Foreskin keratinocyte (primary cell): ENCODE measurements at places on chromosomes 6 and 20. TPM values are rescaled to one million over a fixed set of nuclear protein-coding genes. Genes with fewer than 3 reads are reported as not detected.

The RRAGD gene
- total RNA-seq, result 0.04 and 0.14 TPM in 2 replicates

The NMBR gene
- not detected in 2 replicates for total RNA-seq

The SIRPD gene
- not detected in 2 replicates for total RNA-seq

The ECT2L gene
- not detected in 2 replicates for total RNA-seq

The VGLL2 gene
- not detected in 2 replicates for total RNA-seq

The TUBB2B gene
- 1.2 TPM in 1 of 2 replicates, not detected in the other for total RNA-seq

The PRDM13 gene
- total RNA-seq, result not detected in 2 replicates

The HDGFL1 gene
- not detected in 2 replicates for total RNA-seq

The PDCD2 gene
- total RNA-seq, result 75.1 and 78.4 TPM in 2 replicates

The MUC22 gene
- total RNA-seq, result not detected in 2 replicates

The CLPSL1 gene
- not detected in 2 replicates for total RNA-seq

The ELOVL4 gene
- 8.8 and 9.0 TPM in 2 replicates for total RNA-seq

The LAMA2 gene
- 0.49 and 0.92 TPM in 2 replicates for total RNA-seq

The MBOAT1 gene
- total RNA-seq, result 11.2 and 13.8 TPM in 2 replicates

The STK35 gene
- 18.9 and 19.0 TPM in 2 replicates for total RNA-seq
